AG09309 (cell line): ENCODE measurements at places on chromosomes 13 and 19.

DNA sequence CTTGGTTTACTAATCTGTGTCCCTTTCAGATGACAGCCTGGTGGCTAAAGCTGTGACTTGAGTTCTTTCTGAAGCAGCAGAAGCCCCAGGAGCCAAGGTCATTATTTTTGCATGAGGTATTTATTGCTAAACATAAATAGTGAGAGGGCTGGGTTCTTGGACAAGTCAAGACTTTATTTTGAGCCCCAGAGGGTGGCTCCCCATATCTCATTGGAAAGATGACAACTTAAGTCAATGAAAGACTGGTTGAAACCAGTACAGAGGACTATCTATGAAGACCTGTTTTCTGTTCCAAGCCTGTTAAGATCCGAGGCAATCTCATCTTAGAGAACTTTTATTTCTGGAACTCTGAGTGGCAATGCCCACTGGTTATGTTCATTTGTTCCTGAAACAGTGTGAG is 14.4 kb upstream of the ERICH6B start:
- DNase-seq: no peak

DNA sequence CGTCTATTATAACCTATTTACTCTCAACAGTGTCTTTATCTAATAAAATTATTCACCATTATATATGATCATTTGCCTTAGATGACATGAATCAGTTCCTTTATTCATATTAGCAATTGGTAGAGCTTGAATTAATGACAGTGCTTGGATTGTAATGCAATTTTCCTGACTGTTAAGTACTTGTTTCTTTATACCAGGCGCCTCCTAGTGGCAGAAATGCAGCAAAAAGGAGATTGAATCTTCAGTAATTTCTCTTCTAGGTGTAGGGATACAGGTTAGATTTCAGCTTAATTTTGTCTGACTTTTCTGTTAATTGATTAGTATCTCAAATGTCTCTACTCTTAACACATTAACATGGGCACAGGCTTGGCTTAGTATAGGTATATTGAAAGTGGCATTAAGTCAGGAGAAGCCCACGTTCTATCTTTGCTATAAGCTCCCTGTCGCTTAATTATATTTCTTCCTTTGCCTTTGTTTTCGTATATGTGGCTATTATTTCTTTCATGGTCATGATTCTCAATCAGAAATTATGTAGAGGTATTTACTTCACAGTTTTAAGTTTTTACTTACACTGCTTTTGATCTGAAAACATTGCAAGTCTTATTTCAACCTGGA is 9.1 kb upstream of the LHFPL6 start:
- DNase-seq: peak; percentile 52

DNA sequence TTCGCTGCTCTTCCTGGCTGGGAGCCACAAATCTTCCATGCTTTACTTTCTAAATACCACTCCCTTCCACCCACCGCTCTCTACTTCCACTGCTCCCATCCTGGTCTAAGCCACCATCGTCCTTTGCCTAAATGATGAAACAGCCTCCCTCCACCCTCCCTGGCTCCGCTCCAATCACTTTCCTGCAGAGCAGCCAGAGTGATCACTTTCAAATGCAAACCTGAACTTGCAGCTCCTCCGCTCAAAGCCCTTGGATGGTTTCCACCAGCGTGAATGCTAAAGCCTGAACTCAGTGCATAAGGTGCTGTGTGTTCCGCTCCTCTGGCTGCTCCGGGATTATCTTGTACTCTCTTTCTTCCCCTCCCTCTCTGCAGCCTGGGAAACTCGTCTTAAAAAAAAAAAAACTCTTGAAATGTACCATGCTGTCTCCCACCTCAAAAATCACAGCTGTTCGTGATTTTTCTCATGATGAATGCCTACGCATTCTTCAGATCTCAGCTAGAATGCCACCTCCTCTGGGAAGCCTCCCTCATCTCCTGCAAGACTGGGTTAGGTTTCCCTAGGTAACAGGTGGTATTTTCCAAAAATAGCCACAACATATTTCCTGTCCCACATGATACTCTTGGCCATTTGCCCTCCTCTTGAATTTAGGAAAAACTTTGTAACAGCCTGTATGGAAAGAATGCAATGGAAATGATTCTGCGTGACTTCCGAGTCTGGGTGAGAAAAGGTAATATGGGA is 3.7 kb upstream of the SIN3B start:
- no peak for DNase-seq

GRCh38 chr19:29753190-29753933 is 38.3 kb upstream of the C19orf12 start:
- DNase-seq: no peak

DNA sequence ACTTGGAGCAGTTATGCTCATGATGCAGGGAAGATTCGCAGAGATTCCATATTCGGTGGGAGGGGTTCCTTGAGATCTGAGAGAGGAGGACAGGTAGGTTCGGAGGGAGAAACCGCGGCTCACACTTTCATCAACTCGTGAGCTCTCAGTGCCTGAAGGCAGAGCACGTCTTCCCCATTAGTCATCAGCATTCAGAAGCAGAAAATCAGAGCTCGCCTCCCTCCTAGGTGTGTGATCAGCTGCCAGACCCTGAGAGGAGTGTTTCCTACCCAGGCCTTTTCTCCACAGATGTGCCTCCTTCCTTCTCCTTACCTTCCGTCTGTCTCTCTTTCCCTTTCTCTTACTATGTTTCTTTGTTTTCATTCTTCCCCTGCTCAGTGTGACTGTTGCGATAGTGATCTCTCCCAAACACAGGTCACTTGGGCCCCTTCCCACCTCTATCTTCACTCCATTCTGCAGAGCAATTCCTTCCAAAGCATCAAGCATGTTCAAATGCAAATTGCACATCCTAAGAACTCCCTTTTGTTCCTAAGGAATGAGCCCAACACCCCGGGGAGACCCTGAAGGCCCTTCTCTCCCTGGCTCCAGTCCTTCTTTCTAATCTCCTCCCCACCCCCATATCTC is 389.5 kb downstream of the UQCRFS1 start:
- DNase-seq: no peak
